ENCODE measurements at places on chromosomes 5 and 9. TPM values are rescaled to one million over a fixed set of nuclear protein-coding genes. Genes with fewer than 3 reads are reported as not detected.

The PCDHGA9 gene
- total RNA-seq: 1.3 TPM

- peak; percentile 95 for DNase-seq
Observed at GRCh38 chr5:178651046-178651810, 24.4 kb upstream of the CLK4 start.

DNA sequence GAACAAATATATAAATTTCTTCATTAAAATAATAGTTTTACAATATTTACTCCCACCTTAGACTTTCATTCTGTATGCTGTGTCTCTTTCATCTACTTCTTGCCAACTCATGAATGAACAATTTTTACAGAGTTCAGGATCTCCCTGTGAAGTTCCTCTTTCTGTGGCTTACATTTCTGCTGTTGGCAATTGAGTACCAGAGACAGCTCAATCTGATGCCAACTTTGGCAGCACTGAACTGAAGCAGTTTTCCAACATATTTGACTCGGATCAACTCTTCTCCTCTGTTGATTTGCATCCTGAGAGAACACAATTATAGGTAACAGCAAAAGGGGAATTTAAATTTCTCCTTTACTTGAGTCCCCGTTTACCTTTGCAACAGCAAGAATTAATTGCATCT, 1262.2 kb downstream of the EFNA5 start:
- DNase-seq: no peak

DNA sequence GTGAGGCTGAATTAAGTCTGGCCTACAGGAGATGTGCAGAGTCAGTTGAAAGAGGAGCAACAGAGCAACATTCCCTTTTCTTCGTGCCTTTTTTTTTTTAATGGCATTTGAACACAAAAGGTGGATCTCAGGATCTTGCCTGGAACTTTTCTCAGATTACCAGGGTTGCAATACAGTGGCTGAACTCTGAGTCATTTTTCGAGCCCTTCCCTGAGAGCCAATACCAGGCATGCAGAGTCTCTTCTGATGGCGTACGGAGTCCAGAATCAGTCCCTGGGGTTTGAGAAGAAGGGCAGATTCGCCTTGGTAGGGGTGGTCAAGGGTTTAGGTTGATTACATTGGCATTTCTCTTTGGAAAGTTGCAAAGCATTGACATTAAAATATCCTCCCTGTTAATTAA, 271.5 kb downstream of the GAS1 start:
- no peak for DNase-seq

DNA sequence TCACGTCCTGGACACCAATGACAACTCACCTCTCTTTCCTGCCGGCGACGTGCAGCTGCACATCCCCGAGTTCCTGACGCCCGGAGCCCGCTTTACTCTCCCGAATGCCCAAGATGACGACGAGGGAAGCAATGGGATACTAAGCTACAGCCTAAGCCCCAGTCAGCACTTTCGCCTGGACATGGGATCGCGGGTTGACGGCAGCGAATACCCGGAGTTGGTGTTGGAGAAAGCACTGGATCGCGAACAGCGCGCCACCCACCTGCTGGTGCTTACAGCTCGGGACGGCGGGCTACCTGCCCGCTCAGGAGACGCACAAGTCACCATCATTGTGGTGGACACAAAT, 1.1 kb downstream of the PCDHAC1 start:
- no peak for DNase-seq

DNA sequence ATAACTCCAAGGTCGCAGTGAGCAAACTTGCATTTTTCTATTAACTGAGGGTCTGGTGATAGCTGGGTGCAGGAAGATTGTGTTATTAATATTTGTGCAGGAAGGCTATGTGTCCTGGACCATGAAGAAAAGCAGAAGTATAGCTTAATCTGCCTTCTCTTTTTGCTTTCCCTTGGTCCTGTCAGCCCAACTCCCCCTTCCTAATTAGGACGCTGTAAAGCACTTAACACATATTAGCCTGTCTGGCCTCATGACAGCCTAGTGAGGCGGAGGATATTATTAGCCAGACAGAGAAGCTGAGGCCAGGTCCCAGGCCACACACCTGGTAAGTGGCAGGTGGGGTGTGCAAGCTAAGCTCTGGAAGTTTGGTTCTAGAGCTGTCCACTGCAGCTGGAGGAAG, 29.5 kb downstream of the SLC46A2 start:
- no peak for DNase-seq

GRCh38 chr5:1419476-1420210, 25.6 kb downstream of the SLC6A3 start:
- no peak for DNase-seq

Data from MCF 10A (cell line).